Activated T-cell treated with anti-CD3 and anti-CD28 coated beads, Interleukin-2, amount 50 U/mL, for 1 hour (primary cell): ENCODE measurements at places on chromosomes 7 and 10.

GRCh38 chr10:124035306-124035927 lies 58.0 kb downstream of the CHST15 start:
- DNase-seq: no peak

DNA sequence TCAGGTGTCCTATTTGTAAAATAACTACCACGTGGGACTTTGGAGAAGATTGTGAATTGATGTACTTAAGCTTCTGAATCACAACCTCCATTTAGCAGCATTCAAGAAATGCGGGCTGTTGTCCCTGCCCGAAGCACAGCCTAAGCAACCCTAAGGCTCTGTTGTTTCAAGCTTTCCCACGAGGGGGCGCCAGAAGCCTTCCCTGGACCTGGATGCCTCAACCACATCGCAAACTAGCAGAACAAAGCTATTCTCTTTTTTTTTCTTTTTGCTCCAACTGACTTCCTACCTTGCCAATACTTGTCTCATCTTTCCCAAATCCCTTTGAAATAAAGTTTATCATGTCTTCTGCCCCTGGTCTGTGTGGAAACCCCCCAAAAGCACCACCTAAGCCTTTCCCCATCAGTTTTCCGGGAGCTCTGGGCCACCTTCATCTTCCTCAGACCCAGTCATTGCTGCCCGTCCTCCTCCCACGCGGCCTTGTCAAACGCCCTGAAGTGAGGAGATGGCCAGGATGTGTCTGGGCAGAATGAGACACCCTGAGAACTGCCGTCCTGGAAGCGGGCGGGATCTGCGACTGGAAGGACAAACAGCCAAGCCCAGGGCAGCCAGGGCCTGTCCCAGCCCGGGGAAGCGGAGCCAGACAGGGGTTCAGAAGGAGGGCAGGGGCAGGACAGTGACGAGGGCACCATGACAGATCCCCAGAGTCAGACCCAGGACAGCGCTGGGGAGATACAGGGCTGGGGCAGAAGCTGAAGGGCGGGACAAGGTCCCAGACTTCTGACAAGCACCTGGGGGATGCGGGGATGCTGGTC lies 112.7 kb downstream of the SLIT1 start:
- DNase-seq: peak; percentile 82

- no peak for DNase-seq
These were observed 57.3 kb upstream of the CCDC71L start for GRCh38 chr7:106717955-106718871.

DNA sequence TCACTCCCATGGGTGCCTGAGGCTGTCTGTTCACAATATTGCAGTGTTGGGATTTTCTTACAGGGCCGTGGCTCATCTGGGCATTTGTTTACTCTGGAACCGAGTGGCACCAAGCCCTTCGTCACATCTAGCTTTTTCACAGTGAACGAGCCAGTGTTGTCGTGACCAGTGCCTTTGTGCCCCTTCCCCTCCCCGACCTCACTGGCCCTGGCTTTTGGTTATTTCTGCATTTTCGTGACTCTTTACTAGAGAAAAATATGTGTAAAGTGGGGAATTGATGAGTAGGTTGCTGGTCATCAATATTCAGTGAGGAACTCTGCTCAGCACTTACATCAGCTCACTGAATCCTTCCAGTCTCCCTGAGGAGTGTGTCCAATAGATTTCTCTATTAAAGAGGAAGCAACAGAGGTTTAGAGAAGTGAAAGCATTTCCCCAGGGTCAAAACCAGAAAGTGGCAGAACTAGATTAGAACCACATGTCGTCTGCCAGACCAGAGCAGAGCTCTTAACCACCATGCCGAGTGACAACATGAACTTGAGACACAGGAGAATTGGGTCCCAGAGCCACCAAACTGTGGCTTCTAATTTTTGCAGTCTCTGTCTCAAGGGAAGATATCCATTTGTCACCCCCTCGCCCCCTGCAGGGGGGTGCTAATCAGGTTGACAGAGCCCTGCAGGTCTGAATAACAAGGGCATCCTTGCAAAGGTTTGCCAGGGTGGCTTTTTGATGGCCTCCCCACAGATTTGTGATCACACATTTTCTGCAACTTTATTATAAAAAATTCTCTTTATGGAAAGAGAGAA lies 125.3 kb downstream of the CHN2 start:
- no peak for DNase-seq

DNA sequence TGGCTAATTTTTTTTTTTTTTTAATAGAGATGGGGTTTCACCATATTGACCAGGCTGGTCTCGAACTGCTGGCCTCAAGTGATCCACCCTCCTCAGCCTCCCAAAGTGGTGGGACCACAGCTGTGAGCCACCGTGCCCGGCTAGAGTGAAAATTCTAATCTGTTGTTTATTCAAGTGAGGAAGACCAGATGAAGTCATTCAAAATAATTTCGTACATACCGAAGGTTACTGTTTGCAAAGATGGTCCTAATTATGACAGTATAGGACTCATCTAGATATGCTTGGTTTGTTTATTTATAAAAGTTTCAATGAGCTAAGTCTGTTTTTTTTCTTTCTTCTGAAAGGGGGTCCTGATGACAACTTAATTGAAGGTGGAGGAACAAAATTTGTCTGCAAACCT lies 376.8 kb downstream of the EXOC4 start:
- DNase-seq: no peak

- DNase-seq: no peak
These were observed 13.8 kb upstream of the RHOBTB1 start for GRCh38 chr10:60957667-60958221.

GRCh38 chr7:43395351-43395750 lies 187.6 kb upstream of the STK17A start:
- DNase-seq: no peak

GRCh38 chr10:30000802-30001571 lies 58.4 kb downstream of the JCAD start:
- DNase-seq: no peak

DNA sequence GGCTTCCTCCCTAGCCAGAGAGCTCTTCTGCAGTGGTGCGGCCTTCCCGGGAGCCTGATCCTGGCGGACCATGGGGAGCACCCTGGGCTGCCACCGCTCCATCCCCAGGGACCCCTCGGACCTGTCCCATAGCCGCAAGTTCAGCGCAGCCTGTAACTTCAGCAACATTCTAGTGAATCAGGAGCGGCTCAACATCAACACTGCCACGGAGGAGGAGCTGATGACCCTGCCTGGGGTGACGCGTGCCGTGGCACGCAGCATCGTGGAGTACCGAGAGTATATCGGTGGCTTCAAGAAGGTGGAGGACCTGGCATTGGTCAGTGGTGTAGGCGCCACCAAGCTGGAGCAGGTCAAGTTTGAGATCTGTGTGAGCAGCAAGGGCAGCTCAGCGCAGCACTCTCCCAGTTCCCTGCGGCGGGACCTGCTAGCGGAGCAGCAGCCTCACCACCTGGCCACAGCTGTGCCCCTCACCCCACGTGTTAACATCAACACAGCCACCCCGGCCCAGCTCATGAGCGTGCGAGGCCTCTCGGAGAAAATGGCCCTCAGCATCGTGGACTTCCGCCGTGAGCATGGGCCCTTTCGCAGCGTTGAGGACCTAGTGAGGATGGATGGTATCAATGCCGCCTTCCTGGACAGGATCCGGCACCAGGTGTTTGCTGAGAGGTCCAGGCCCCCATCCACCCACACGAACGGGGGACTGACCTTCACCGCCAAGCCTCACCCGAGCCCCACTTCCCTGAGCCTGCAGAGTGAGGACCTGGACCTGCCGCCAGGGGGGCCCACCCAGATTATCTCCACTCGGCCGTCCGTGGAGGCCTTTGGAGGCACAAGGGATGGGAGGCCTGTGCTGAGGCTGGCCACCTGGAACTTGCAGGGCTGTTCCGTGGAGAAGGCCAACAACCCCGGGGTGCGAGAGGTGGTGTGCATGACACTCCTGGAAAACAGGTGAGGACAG lies 1.5 kb downstream of the EEPD1 start:
- DNase-seq: no peak

- no peak for DNase-seq
These were observed 68.9 kb downstream of the HTR7 start for GRCh38 chr10:90788968-90789367.
